Activated T-cell treated with anti-CD3 and anti-CD28 coated beads, Interleukin-2, amount 50 U/mL, for 1 hour (primary cell): ENCODE measurements at places on chromosomes 2 and 18.

- no peak for DNase-seq
These were observed 111.7 kb upstream of the KLHL14 start for GRCh38 chr18:32884543-32884942.

DNA sequence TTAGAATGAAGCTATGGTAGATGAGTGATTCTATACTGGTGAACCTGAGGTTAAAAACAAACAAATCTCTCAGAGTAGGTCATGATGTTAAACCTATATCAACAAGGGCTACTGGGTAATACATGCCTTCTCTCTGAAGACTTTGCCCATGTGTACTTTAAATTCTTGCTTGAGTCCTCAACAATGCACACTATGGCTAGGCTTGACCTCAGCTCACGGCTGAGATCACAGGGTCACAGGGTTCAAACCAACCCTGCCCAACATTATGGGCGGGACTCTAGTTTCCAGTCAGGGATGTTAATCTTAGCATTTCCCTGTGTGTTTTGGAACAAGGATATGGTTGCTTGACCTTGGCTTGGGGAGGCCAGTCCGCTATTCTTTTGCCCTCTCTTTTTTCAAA, 7.7 kb downstream of the CD28 start:
- no peak for DNase-seq

DNA sequence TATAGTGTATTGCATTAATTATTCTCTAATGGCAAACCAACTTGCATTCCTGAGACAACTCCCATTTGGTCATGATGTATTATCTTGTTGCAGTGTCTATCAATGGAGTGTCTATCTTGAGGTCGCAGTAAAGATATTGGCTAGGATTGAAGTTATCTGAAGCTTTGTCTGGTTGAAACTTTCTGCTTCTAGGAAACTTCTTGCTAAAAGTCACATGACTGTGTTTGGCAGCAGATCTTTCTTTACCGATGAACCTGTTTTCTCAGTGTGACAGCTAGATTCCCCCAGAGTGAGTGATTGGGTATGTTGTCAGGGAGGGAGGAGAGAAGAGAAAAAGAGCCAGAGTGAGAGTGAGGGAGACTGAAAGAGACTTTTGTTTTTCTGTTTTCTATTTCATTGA, 119.6 kb downstream of the QPCT start:
- no peak for DNase-seq

- no peak for DNase-seq
These were observed 276.3 kb downstream of the SETBP1 start for GRCh38 chr18:44957025-44957424.

DNA sequence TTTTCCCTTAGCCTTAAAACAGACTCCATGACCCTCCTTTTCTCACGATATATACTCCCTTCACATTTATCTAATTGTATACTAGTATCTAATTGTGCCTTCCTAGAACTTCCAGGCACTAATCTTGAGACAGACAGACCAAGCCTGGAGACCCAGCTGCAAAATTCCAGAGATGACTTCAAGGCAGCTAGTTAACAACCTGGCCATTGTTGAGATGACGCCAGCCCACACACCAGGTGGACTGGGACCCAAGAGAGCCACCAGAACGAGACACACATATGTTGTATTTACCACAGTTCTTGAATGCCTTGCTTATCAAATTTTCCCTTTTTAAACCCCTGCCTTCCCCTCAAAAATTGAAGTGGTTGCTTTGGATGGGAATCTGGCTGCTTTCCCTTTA, 48.9 kb upstream of the SELENOI start:
- no peak for DNase-seq

DNA sequence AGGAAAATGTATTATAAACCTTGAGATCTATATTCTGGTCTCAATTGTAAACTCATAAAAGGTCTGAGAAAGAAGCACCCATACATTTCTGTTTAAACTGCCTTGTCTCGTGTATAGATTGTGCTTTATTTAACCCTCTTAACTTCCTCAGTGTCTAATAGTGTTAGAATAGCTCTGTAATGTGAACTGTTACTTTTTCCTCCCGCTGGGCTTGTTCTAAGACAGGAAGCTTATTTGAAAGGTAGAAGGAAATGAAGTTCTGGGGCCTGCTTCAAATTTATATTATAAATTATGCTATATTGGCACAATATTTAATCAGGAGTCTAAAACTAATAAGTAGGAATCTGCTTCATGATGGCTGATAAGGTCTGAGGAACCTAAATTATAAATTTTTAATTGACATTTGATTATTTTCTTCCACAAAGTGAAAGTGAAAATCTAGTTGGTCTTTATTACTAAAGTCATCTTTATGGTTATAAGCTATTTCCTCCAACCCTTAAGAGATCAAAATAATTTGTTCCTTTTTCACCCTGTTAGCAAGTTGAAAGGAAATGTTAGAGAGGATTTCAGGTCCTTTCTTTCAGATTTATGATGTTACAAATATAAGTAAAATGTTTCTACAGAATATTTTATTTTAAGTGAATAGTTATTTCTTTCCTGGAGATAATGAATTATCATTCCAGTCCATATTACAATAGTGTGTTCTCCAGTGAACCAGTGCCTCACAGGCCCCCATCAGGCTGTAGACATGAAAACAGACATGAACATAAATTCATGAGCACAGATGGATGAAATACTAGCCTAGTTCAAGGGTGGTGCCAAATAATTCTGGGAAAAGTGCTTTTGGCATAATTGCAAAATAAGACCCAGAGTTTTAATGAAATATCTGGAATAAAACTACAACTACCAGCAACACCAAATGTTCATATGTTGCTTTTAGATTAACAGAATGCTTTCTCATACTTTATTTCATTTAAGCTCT, 7.9 kb downstream of the MFSD6 start:
- DNase-seq: no peak

GRCh38 chr2:29879456-29879855, 41.9 kb downstream of the ALK start:
- no peak for DNase-seq

DNA sequence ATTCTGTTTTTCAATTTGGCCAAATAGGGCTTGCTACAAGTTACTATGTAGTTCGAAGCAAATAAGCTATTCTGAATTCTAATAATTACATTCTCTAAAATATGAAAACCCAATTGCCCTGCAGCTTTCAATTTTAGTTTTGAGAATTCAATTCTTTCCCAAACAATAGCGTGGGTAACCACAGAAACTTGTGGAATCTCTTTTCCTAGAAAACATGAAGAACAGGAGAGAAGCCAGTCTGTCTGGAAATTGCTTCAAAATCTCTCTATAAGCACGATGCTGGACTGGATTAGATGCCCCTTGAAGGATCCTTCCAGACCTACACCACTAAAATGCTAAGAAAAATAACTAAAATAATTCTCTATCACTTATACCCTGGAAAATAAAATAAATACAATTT, 115.0 kb downstream of the THADA start:
- DNase-seq: no peak
